ENCODE measurements at places on chromosomes 16 and 17.

DNA sequence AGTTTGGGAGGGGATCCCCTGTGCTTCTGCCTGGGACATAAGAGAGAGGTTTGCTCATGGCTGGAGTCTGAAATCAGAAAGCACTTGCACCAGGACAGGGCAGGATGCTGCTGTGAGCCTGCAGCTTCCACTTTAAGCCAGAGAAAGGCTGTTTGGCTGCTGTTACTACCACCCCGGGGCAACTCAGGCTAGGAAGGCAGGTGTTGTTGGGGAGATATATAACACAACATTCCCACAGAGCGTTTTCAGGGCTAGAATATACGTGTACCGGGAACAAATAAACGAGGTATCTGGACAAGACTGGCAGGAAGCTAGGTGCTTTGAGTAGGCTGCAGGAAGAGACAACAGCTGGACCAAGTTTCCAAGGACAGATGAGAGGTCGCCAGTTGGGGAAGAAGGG is 313.3 kb upstream of the CCL2 start:
- DNase-seq, result no peak

DNA sequence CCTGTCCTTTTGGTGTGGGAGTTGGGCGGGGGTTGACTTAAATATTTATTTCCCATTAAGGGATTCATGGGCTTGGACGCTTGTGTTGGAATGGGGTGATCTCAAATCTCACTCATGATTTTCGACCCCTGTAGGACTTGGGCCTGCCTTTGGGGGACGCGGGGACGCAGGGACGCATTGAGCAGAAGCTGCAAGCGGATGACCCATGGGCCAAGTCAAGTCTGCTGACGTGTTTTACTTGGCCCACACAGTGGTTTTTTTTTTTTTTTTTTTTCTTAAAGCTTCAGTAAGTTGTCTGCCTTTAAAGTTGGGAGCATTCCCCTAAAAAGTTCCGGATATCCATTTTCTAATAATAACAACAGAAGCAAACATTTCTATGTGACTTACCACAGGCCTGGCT is 28.9 kb downstream of the CMIP start:
- DNase-seq, result no peak

GRCh38 chr17:7084088-7084487 is 4.0 kb upstream of the CLEC10A start:
- DNase-seq, result no peak

GRCh38 chr16:29909391-29909790 is 9.1 kb downstream of the ASPHD1 start:
- DNase-seq, result no peak

DNA sequence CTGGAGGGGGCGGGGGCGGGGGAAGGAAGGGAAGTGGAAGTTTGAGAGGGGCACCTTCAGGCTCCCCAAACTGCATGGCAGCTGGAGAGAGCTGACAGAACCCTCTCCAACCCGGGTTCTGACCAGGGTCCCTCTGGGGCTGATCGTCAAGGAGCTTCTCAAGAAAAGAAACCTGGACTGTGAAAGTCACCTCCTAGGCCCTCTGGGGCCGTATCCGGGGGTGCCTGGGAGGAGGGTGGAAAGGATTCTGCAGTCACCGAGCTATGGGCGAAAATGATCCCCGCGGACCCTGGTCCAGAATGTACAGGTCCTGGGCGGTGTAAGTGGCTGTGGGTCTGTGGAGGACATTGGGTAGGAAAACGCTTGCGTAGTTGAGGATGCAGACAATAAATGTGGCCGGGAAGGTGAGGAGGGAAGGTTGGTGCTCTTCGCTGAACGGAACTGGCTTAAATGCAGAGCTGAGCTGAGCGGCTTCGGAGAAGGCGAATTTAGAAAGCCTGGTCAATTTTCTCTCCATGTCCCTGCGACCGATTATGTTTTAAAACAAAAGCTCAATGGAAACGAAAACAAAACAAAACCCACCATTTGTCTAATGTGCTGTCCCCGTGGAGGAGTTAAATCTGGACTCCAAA is 3.6 kb upstream of the LHX1 start:
- no peak for DNase-seq

DNA sequence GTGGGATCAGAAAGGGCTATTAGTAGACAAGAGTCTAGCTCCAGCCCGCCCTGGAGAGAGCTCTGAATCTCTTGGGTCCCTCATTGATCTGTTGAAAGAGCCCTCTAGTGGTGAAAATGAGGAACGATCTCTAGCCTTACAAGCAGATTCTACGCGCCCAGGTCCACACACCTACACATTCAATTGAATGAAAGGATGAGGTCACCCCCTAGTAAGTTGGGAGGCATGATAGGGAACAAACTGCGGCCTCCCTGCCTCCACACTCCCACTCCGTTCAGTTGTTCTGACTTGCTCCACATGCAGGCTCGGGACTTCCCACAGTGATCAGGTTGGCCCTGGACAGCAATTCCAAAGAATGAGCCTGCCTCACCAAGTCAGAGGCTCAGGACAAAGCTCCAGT is 2.9 kb upstream of the CACNG3 start:
- DNase-seq, result no peak

GRCh38 chr16:89140981-89141883 is 30.3 kb upstream of the CDH15 start:
- DNase-seq, result no peak

GRCh38 chr16:72811188-72811720 is 236.7 kb downstream of the ZFHX3 start:
- no peak for DNase-seq

- DNase-seq, result no peak
Observed at GRCh38 chr17:72344613-72345012, 223.8 kb downstream of the SOX9 start.

DNA sequence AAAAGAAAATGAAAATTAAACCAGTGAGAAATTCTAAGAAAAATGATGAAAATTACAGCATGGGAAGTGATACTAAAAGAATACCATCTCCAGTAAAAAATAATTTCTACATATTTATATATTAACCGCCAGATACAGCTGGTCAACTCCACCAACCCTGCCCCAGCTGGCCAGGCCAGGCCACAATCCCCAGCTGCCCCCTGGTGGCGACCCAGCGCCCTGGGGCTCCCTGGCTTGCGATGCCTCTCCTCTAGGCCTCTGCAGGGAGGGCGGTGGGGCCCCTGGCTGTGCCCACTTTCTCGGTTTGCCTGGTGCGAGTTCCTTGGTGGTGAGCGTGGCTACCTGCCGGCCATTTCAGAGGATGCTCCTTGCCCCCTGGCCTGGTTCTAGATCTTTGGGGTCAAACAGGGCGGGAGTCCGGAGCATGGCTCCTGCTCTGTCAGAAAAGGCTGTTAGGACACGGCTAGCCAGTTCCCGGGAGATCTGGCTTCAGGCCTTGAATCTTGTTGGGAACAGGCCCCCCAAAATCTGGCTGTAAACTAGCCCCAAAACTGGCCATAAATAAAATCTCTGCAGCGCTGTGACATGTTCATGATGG is 14.5 kb downstream of the GLIS2 start:
- DNase-seq, result no peak

All from epithelial cell of prostate (primary cell).